ENCODE measurements at places on chromosomes 6 and 20.

DNA sequence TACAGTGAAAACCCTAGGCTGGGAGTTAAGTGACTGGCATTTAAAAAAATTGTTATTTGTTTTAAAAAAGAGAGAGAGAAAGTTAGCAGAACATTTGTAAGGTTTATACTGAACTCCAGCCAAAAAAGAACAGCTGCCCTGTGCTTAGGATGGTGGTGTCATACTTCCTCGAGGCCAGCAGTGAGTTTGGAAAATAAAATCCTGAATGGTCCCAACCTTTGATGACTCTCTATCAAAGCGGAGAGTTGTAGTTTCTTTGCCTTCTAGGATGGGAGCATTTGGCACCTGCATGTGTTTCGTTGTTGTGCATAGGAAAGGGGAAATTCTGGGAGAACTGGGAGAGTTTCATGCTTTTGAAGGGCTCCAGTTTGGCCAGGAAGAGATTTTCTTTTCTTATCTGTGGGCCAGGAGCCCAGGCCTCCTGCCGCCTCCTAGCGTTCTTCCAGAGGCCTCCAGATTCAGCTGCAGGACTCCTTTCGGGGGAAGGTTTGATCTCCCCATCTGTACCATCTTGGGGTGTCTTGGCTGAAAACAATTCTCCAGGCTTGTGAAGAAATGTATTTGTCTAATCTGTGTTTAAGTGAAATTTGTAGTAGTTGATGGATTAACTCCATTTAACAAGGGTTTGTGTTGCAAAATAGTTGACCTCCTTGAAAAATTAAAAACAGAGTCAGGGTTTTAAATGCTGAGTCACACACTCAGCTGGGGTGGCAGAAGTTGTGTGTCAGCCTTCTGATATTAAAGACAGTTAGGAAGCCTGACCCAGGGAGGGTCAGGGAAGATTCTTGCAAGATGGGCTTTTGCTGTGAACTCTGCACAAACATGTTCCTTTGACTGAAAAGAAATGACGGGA is 63.4 kb downstream of the TXNDC5 start:
- DNase-seq: no peak

GRCh38 chr6:166997348-166997747 is 1.8 kb upstream of the CEP43 start:
- no peak for DNase-seq

GRCh38 chr6:121925534-121926255 is 473.8 kb upstream of the HSF2 start:
- no peak for DNase-seq

GRCh38 chr6:166460473-166461437 is 78.0 kb upstream of the MPC1 start:
- DNase-seq: no peak

DNA sequence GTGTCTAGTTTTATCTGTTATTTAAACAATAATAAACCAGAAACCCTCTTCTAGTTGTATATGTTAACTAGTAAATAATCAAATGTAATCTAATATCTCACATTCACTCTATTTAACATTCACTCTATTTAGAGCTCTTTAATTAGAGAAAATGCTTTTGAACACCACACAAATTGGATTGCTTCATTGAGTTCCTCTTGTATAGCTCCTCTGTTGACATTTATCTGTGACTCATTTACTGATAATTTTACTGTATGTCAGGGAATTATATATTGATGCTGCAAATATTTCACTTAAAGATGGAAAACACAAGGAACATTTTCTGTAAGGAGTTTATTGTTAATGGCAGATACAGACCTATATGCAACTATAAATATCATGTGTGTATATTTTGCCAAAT is 594.6 kb downstream of the COL12A1 start:
- no peak for DNase-seq

- no peak for DNase-seq
These were observed 30.7 kb upstream of the COL10A1 start for GRCh38 chr6:116156405-116157326.

GRCh38 chr6:157764178-157765068 is 58.6 kb upstream of the SNX9 start:
- no peak for DNase-seq

DNA sequence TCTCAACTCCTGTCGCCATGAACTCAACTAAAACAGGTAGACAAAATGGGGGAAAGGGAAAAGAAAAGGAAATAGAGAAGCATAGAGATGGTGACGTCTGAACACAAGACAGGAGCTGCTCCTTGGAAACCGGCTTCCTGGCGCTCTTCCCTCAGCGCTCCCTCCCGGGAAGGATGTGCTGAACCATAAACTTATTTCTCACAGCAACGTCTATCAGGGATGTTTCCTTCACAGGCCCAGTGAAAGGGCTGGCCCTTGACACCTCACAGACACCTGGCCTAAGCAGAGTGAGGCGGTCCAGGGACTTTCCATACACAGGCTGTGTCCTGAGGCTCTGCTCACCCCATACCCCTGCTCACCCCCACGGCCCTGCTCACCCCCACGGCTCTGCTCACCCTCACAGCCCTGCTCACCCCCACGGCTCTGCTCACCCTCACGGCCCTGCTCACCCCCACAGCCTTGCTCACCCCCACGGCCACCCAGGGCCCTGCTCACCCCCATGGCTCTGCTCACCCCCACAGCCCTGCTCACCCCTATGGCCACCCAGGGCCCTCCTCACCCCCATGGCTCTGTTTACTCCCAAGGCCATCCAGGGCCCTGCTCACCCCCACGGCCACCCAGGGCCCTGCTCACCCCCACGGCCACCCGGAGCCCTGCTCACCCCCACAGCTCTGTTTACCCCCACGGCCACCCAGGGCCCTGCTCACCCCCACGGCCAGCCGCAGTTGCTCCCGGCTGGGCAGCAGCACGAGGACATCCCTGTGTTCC is 653 bp downstream of the FRMD1 start:
- DNase-seq: no peak

DNA sequence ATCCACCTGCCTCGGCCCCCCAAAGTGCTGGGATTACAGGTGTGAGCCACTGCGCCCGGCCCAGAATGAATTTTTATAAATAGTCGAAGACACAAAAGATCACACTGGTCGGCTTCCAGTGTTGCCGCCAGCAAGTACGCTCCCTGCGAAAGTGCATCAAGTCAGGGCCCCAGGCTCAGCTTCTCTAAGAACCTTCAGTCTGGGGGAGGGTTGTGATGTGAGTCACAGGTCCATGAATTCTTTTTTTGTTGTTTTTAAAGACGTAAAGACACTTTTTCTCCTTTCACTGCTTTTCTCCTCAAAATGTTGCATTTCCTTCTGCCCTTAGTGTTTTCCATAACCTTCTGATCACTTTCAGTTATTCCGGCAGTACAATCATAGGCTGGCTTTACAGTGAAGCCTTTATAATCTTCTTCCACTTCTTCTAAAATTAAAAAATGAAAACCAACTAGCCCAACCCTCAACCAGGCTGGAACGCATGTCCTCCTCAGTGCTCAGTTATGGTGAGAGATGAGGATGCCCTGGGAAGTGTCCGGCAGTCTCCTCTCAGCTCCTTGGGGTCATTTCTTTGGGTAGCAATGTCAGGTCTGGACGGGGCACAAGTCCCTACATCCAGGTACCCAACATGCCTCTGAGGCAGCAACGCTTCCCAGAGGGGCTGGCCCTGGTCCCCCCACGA is 66.6 kb downstream of the CSE1L start:
- DNase-seq: no peak

- no peak for DNase-seq
These were observed 7.9 kb downstream of the RMND1 start for GRCh38 chr6:151443911-151444621.

DNA sequence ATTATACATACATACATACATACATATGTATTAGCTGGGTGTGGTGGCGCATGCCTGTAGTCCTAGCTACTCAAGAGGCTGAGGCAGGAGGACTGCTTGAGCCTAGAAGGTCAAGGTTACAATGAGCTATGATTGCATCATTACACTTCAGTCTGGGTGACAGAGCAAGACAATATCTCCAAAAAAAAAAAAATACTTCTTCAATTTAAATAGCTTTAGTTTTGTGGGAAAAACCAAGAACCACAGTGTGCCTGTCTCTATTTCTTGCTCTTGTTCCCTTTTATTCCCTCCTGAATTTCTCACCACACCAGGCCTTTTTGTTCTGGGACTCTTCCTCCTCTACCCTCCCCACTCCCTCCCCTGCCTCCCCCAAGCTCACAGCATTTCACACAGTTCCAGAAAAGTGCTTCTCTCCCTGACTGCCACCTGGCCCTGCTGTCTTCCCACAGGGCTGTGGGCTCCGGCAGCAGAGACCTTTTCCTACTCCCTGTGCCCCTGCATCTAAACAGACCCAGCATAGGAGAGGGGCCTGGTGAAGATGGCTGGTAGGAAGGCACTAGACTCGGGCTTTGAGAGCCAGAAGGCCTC is 1.3 kb downstream of the C20orf203 start:
- DNase-seq: no peak

GRCh38 chr20:8535403-8536261 is 403.6 kb downstream of the PLCB1 start:
- DNase-seq: no peak

GRCh38 chr6:145442110-145442509 is 293.2 kb downstream of the EPM2A start:
- no peak for DNase-seq

GRCh38 chr20:36219671-36220220 is 16.5 kb upstream of the AAR2 start:
- no peak for DNase-seq

DNA sequence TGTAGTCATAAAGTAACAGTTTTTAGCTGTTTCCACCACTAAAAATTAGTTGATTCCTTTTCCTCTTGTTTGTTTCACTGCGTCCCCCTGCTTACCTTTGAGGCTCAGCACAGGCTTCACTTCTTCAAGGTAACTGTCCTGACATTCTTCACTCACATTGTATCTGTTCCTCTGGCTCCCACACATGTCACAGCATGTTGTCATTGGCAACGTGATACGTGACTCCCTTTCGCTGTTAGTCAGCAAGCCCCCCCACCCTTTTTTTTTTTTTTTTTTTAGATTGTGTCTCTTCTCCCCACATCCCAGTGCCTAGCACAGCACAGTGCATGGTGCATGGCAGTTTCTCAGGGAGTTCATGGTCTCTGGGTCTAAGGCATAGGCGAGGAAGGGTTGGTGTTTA is 13.3 kb downstream of the VAPB start:
- no peak for DNase-seq

GRCh38 chr6:10610289-10610688 is 84.1 kb downstream of the C6orf52 start:
- DNase-seq: no peak

- no peak for DNase-seq
These were observed 3.4 kb upstream of the ZNF292 start for GRCh38 chr6:87151781-87152525.

GRCh38 chr20:58863044-58863790 is 10.7 kb downstream of the GNAS start:
- DNase-seq: no peak

DNA sequence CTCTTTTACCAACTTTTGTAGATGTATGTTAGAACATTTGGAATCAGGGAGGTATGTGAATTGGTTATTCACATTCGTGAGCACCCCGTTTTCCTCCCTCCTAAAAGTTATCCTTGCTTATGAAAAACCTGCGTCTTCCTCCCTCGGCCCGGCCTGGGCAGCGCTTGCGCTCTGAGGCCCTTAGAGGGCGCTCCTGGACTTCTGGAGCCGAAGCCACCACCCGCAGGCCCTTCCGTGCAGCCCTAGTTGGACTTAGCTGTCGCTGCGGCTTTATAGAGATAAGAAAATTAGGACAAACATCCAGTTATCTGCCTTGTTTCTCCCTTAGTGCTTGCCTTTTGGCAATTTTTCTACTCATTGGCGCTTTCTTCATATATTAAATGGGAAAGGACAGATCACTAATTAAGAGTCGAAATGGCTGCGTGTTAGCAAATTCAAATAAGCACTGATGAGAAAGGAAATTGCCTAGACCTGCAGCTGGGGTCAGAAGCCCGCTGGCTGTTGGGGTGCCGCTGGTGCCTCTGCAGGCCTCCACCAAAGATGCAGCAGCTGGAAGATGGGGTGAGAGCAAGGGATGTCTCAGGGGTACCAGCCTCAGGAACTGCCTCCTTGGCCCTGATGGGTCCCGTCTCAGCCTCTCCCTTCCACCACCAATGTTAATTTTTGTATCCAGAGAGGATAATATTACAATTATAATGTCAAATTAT is 5.2 kb downstream of the FNDC1 start:
- no peak for DNase-seq

DNA sequence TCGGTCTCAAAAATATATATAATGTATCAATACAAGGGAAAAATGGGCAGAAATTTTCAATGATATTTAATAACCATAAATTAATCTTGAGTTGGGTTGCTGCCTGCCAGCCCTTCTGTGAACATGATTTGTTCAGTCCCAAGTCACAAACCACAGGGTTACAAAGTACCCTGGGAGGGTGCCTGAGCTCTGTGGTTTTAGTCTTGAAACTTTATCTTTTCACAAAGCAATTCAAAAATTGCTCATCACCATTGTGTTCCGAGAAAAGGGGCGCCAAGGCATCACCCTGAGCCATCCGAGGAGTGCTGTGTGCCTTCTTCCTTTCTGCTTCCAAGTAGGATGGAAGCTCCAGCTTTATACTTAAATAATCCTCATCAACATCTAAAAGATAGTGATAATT is 141.6 kb upstream of the AKAP12 start:
- no peak for DNase-seq

DNA sequence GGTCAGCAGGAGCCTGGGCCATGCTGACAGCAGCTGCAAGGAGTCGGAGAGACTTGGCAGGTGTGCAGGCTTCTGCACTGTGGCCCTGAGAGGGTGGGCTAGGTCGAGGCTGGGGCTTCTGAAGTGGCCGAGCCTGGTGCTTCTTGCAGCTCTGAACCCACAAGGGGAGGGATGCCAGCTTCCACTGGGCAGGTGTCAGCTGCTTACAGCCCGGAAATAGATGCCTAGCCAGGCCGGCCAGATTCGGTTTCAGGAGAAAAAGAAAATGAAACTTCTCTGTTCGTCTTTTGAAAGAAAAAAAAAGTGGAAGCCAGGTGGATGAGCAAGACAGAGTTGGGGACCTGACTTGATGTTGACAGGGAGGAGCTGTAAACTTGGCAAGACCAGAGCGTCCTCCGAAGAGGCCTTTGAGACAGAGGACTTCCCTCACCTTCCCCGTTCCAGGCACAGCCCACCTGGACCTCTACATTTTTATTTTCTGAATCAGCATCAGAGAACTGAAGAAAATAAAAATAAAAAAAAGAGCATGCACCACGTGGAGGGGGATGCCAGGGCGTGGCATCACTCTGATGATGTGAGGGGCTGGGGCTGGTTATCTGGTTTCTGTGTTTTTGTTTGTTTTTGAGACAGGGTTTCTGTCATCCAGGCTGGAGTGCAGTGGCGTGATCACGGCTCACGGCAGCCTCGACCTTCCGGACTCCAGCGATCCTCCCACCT is at the start of gene ZBP1:
Gene ZBP1, minus strand, starts transcription at position 153 of the 717 bp plus-strand sequence. Its CDS starts 131 bp downstream, at position 22.
- DNase-seq: no peak

Measured in NCI-H187 treated with DMSO at 0.1 percent for 48 hours (cell line).